ENCODE measurements at places on chromosomes 3 and 15. TPM values are rescaled to one million over a fixed set of nuclear protein-coding genes. Genes with fewer than 3 reads are reported as not detected.

Gene GP5
- not detected for total RNA-seq

DNA sequence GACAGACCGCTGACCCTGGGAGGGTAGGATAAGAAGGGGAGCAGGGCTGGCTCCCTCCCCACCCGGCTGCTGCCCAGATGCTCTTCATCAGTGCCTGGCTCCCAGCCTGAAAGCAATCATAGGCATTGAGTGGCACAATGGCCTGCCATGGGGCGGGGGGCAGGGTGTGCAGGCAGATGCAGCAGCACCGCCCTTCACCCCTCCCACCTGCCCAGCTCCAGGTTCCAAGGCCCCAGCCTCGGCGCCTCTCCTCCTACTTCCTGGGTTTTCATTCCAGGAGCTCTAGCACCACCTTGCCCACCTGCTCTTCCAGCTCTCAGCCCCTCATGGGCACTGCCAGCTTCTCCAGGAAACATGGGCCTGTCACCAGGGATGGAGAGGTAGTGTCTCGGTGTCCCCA is 101.7 kb downstream of the MEGF11 start:
- DNase-seq = no peak

DNA sequence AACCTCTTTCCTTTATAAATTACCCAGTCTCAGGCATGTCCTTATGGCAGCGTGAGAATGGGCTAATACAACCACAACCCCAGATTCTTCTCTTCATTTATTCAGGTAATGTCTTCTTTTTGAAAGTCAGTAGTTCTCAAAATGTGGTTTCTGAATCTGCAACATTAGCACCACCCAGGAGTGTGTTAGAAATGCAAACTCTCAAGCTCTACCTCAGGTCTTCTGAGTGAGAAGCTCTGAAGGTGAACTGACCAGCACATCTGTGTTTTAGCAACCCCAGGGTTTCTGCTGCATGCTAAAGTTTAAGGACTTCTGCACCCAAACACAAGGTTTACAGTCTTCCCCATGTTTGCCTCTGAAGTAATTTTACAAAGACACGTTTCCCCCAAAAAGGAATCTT is 22.3 kb upstream of the TRIM59 start:
- DNase-seq = no peak

GRCh38 chr3:11140030-11140712 is 14.1 kb upstream of the HRH1 start:
- DNase-seq = no peak

- DNase-seq = no peak
These were observed 9.3 kb downstream of the FAH start for GRCh38 chr15:80162059-80162554.

DNA sequence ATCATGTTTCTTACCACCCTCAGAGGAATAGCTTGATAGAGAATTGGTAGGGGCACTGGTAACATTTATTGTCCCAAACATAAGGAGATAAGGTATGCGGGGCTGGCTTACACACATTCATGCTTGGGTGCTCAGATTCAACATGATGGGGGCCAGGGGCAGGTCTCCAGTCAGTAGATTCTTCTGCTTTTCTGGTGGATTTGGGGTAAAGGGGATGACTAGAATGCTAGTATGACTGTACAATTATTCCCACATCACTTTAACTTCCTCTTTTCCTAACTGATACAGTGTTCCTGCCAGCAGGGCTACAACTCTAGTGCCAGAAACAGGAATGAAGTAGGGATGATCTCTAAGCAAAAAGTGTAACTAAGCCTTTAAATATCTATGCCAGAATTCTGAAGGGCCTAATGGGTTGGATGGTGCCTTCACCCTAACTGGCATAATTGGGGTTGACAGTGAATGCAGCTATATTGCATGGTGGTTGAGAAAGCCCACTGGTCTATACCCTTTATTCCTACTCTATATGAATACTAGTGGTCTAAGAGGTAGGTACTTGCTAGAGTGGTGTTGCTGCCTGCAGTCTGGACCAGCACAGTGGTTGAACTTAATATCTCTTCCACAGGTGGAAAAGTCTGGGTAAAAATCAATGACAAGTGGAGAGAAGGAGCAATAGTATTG is 117.4 kb downstream of the IL12A start:
- DNase-seq = no peak

DNA sequence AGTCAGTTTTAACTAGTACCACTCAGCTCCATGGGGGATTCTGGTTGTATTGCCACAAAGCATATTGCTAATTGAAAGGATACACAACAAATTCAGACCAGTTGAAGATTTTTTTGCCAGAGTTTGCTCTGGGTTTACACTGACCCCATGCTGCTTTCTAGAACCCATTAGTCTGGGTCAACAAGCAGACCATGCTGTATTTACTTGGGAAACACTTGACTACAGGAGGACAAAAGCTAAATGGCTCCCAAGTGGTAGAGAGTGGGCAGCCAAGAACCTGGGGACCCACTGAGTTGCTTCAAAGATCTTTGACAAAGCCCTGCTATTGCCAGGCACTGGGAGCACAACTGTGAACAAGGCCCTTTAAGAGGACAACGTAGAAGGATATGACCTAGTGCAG is 86.8 kb upstream of the PSMD6 start:
- no peak for DNase-seq

GRCh38 chr3:168914662-168915061 is 748.9 kb downstream of the MECOM start:
- no peak for DNase-seq

DNA sequence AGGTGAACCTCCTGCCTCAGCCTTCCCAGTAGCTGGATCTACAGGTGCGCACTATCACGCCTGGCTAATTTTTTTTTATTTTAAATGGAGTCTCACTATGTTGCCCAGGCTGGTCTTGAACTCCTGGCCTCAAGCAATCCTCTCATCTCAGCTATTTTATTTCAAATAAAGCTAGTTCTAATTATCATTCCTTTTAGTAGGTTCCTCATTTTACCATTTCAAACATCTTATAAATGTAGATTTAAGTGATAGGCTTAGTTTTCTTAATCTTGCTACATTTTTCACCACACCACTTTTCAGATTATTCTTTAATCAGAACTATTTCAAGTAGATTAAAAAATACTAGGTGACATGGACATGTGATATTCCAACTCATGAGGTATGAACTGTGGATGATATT is 30.3 kb downstream of the PIGB start:
- no peak for DNase-seq

DNA sequence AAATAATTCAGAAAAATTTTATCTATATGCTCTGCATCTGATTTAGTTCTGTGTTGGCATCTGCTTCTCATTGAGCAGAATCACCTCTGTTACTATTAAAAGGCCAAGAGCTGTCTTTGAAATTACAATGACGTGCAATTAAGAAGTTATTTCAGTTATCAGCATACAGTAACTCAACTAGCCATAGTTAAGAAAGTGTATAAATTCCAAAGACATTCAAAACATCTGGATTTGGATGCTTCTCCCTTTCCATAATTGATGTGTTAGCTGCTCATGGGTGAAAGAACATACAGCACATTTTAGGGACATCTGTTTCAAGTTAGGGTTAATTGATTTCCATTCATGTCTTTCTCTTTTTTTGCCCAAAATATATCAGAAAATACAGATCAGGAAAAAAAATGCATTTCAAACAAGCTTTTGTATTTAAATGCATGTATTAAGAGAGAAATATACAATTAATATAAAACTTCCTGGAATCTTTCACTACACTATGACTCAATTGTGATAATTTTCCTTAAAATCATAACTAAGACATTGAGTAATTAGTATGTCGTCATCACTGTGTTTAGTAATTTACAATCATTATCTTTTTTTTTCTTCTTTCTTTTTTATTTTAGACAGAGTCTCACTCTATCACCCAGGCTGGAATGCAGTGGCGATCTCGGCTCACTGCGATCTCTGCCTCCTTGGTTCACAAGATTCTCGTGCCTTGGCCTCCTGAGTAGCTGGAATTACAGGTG is 82.7 kb upstream of the MBNL1 start:
- DNase-seq = no peak

- DNase-seq = peak; percentile 96
These were observed 67.4 kb downstream of the GRIP2 start for GRCh38 chr3:14472471-14473351.

GRCh38 chr3:15973940-15974339 is 176.2 kb upstream of the ANKRD28 start:
- no peak for DNase-seq

DNA sequence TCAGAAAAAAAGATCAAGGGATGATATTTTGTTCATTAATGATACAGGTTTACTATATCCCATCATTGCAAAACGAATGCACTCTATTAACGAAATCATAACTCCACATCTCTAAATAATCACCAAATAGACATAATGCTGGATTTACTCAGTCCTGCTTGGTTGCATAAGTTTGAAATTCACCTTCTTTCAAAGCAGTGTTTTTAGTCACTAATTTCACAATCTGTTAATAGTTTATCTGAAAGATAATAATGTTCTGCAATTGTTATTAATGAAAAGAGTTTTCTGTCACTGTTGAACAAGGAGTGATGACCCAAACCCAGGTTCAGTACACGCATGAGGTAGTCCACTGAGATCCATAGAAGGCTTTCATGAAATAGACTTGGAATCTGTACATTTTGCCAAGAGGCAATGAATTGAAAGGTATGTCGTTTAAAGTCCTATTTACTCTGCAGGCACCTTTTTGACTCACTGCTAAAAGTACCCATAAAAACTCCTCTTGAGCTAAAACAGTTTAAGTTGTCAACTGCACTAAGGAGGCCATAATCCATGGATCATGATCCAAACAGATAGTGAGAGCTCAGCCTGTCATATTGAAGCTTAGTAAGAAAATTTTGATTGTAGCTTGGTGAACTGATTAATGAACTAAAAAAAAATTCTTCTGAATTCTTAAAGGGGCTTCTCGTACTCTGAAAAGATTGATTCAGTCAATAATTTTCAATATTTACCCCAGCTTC is 75.6 kb upstream of the MBNL1 start:
- DNase-seq = no peak

- no peak for DNase-seq
These were observed 95.0 kb downstream of the FAM43A start for GRCh38 chr3:194780706-194781105.

DNA sequence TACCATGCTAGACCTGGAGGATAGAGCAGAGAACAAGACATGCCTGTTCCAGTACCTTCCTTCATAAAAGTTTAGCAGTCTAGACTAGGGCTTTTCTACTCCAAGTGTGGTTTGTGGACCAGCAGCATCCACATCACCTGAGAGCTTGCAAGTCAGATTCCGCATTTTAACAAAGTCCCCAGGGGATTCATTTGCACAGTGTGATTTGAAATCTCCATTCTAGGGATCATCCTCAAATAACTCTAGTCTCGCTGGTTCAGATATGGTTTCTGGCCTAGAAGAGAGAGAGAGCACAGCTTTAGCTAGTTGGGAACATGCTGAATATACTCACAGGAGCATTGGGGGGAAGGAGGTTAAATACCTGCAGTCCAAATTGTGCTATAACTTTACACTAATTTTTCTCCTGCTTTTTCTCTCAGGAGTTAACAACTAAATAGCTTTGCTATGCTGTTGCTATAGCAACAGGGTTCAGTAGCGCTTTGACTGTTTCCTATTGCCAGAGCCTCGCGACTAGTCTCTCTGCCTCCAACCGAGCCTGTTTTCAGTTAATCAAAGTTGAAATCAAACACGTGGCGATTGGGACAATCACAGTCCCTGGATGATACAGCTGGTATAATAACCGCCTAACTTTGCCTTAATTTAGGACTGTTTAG is 64.0 kb upstream of the RASGRF1 start:
- DNase-seq = no peak

Gene MED12L
- not detected for total RNA-seq

Gene MESP1
- total RNA-seq = not detected

DNA sequence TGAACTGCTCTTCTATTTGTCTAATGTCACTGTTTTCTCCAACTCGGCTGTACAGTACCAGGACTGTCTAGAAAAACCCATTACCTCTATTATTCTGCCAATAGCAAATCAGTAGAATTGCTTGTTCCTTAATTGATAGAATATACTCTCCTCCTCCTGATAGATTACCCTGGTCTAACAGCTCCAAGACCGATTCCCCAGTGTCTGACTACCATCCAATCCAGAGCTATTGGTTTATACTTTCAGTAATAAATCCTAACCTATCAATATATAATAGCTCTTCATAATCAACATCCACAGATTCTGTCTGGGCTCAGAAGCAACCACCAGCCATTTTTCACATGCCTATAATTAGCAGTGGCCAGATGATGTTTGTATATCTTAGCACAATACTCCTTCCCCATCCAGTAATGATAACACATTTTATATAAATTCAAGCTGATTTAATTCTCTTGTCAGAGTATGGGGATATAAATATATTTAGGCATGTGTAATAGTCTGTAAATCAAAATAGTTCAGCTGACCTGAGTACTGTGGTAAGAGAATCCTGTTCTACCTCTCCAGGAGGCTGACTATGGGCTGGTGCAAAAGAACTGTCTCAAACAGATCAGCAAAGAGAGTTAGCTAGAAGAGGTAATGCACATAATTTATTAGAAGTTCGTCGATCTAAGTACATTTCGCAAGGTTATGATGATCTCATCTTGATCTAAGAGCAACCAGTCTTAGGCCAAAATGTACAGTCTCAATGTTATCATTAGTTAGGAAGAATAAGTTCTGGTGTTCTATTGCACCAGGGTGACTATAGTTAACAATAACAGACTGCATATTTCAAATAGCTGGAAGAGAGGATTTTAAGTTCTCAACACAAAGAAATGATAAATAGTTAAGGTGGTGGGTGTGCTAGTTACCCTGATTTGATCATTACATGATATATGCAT is 193.4 kb downstream of the SHOX2 start:
- DNase-seq = no peak

Gene BLOC1S6
- 83.1 TPM for total RNA-seq

GRCh38 chr3:134677987-134678308 is 27.1 kb upstream of the KY start:
- DNase-seq = no peak

GRCh38 chr3:152177757-152178156 is 91.0 kb upstream of the MBNL1 start:
- no peak for DNase-seq

Gene HEG1
- 21.6 TPM for total RNA-seq

DNA sequence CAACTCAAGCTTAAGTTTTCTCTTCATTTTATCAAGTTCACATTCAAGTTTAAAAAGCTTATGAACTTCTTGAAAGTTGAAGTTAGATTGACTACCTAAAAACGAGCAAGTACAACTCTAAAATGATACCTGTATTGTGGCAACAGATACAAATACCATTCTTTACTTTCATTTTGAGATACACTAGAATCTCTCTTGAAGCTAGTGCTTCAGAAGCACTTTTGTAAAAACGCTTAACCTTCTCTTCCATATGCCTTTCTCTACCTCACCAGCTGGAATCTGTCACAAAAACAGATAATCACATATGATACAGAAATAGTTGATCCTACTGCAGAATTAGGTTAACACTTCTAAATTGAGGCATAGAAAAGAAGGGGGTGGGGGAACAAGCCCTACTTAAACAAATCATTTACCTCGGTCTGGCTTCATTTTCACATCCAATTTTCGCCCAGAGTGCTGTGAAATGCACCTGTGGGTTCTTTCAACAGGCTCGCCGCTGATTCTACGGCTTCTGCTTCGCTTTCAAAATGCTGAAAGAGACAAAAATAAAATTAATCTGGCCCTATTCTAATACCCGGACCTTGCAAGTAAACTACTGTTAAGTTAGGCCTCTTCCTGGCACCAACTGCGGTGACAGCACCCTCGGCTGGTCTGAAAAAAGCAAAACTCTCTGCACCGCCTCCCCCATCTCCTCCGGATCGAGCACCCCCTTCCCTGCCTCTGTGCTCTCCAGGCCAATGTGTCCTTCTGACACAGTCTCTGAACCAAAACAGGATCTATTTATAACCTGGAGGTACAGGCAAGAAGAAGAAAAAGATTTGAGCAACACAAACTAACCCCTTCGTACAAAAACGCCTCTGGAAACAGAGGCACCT is 1.4 kb downstream of the ATOSA start:
- DNase-seq = peak; percentile 61
